Activated T-helper 1 cell treated with anti-CD3 and anti-CD28 coated beads, Interleukin-2, amount 50 U/mL, for 16 hours (primary cell): ENCODE measurements at places on chromosomes 1 and 21.

DNA sequence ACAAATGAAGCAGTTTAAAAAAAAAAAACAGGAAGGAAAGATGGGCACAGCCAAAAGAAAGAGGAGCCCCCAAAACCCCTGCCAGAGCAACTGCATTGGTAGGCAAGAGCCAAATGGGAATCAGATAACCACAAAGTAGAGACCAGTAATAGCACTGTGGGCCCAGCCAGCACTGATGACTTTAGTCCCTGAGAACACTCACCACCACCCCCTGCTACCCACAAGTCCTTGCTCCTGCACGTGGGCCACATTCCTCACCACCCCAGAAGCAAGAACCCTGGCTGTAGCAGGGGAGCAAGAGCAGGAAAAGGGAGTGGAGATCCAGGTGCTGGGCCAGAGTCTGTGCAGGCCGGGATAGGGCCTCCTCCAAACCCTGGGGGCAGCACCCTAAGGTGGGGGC is 86.1 kb downstream of the RRAGC start:
- no peak for DNase-seq

- DNase-seq, result no peak
Observed at GRCh38 chr1:185907246-185907645, 173.1 kb downstream of the HMCN1 start.

DNA sequence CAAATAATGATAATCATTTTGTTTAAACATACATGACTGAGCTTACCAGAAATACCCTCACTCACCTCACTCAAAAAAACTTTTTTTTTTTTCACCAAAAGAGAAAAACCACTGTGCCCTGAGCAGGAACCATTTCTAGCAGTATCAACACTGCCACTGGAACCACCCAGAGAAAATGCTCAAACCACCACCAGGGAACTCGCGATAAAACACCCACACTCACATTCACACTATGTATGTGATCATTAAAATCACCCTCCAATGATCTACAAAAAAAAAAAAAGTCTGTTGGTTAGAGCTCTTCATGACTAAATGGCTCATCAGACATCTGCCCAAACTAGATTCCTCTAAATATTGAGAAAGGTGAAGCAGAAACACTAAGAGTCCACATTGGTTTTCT is 11.5 kb downstream of the TIAM1 start:
- DNase-seq, result no peak

GRCh38 chr21:20592463-20592862 is 405.7 kb upstream of the NCAM2 start:
- DNase-seq, result no peak

DNA sequence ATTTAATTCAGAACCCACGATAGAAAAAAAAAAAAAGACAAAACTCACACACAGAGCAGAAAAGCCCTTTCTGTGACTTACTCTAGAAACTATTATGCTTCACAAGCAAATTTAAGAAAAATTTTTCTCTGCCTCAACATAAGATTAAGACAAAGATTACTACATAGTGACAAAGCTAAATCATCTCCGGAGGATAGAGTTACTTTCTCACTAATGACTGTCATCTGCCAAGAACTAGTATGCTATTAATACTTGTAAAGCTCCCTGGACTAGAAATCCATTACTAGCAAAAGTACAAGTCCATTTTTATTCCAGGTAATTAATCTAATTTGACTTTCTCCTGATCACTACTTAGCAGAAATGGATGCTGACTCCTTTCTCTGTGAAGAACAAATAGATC is 25.9 kb downstream of the GREM2 start:
- DNase-seq, result no peak

DNA sequence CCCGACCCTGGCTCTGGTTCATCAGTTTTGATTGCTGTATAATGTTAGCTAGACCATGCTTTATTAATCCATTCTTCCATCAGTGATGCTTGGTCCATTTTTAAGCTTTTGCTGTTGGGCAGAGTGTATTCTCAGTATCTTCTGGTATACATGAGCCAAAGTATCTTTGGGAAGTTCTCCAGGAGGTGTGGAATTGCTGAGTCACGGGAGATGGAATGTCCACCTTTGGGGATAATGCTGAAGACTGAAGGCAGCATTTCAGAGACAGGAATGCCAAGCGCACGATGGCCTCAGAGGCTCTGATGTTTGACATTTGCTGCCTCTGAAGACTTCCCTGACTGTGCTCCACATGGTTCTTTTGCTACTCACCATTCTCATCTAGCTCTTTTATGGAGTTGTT is 266.3 kb upstream of the KAZN start:
- no peak for DNase-seq

DNA sequence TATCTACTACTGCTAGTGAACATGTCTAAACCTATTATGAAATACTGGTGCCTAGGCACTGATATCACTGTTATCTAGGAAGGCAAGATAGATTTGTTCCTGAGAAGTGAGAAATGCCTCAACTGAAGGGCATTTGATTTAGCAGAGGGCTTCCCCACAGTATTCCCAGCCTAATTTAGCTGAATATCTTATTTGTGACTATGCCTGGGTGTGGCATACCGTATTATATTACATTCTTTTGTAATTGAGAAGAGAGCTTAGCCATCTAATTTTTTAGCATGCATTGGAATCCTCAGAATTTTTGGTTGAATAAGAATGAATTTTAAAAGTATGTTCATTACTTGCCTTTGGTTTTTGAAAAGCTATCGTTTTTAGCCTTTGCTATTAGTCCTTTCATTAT is 99.1 kb downstream of the ZP4 start:
- no peak for DNase-seq

DNA sequence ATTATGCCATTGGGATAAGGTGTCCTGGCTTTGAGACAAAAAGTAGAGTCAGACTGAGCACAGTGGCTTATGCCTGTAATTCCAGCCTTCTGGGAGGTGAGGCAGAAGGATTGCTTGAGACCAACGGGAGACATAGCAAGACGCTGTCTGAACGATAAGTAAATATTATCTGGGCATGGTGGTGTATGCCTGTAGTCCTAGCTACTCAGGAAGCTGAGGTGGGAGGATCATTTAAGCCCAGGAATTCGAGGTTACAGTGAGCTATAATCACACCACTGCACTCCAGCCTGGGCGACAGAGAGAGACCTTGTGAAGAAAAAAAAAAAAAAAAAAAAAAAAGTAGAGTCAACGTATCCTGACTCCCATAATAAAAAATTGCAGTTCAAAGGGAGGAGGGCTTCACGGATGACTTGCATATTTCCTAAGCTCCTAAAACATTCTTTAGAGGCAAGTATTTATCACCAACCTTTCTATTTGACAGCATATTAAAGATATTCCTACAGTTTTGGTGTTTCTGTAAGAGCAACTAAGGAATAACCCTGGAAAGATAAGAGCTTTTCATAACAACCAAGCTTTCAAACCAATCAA is 141.2 kb downstream of the SLC44A5 start:
- no peak for DNase-seq

GRCh38 chr1:46133181-46133658 is 791 bp upstream of the PIK3R3 start:
- no peak for DNase-seq

- DNase-seq, result peak; percentile 15
Observed at GRCh38 chr1:41739061-41739955, 179.4 kb downstream of the HIVEP3 start.

DNA sequence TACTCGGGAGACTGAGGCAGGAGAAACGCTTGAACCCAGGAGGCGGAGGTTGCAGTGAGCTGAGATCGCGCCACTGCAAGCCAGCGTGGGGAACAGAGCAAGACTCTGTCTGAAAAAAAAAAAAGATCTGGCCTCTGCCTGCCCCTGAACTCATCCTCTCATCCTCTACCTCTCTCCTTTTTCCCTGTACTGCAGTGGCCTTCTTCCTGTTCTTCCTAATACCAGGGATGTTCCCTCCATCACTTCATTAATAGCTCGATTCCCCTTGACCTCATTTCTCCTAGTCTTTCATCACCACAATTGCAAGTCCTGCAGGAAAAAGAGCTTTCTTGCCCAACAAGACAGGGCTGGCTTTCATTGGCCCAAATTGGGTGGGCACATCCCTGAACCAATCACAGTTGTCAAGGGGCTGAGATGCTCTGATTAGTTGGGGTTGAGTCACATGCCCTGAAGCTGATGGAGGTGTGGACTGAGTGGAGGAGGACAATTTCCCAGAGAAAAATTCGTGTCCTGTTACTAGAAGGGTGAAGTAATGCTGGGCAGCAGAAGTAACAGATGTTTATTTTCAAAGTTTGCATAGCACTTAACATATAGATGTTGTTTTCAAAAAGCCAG is 86.8 kb upstream of the PUM1 start:
- no peak for DNase-seq

GRCh38 chr1:20593756-20594155 is 4.9 kb downstream of the CDA start:
- DNase-seq, result no peak

GRCh38 chr1:197696372-197696771 is 78.9 kb downstream of the DENND1B start:
- DNase-seq, result no peak

- no peak for DNase-seq
Observed at GRCh38 chr1:203453616-203454015, 22.0 kb upstream of the PRELP start.

DNA sequence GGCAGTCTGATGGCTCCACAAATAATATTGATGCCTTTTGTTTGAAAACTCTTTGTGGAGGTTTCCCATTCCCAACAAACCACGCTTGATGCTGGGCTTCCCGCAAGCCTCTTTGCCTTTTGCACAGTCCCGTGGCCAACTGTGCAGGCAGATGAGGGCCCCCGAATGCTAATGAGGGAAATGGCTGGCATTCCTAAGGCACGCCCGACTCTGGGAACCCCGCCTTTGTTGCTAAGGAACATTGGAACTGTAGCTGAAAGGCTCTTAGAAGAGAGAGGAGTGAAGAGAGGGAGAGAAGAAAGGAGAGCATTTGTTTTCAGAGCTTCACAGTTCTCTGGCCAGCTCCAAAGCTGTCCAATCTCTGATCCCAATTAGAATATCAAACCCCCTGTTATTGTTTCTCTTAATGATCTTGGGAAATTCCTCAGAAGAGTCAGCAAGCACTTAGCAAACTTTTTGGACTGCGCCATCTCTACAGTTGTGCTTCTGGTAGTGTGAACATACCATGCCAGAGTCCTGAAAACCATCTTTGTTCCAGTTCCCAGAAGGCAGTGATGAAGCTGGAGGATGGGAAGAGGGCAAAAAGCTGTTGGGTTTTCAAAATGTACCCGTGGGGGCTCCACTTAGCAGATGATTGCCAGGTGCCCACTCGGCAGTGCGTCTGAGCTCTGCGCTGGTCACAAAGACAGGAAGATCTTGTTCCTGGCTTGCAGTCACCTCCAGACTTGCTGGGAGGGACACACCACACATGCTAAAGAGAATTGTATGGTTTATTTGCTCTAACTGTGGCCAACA is 60.1 kb upstream of the CYP2J2 start:
- no peak for DNase-seq

DNA sequence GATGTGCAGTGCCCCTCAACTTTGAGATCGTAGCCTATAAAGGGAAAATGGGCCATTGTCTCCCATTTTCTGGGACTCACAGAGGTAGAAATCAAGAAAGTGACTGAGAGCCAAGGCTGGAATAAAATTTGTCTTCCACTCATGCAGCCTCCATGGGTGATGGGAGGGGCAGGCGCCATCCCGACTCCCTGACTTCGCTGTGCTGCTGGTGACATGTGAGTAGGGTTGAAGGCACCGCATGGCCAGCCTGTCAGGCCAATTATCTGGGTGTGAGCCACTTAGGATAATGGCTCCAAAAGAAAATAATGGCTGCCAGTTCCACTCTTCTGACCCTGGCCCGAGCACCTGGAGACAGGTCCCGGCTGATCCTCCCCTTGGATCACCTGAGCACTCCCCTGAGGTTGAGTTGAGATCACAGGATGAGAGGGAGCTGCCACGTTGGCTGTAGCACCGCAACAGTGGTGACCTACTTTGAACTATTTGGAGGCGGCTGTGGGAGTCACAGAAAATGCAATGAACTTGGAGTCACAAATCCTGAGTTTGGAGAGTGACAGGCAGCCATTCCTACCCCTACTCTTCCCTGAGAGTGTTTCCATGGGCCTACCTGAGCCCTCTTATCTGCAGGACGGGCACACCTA is 26.3 kb downstream of the CAPN9 start:
- DNase-seq, result no peak

- DNase-seq, result no peak
Observed at GRCh38 chr1:42424201-42424600, 31.6 kb downstream of the ZMYND12 start.

- DNase-seq, result no peak
Observed at GRCh38 chr1:27299385-27300271, 22.3 kb upstream of the TMEM222 start.

DNA sequence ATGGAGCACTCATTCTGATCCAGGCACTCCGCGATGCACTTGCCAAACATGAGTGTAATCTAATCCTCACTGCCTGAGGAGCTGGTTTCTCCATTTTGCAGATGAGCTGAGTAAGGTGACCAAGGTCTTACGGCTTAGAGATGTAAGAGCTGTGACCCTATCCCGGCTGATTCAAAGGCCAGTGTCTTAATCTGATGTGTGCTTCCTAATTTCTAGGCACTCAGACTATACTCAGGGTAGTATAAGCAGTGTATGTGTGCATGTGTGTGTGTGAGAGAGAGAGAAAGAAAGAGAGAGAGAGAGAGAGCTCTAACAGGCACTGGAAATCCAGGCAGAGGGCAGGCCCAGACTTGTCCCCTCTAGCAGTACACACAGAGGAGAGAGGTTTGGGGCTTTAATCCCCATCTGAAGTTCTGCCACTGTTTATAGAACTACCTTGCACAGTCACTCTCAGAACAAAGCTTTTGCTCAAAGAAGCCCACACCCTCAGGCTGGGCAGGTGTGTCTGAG is 188.2 kb downstream of the ZBTB18 start:
- no peak for DNase-seq

GRCh38 chr1:8370046-8370881 is 52.4 kb downstream of the SLC45A1 start:
- DNase-seq, result no peak

DNA sequence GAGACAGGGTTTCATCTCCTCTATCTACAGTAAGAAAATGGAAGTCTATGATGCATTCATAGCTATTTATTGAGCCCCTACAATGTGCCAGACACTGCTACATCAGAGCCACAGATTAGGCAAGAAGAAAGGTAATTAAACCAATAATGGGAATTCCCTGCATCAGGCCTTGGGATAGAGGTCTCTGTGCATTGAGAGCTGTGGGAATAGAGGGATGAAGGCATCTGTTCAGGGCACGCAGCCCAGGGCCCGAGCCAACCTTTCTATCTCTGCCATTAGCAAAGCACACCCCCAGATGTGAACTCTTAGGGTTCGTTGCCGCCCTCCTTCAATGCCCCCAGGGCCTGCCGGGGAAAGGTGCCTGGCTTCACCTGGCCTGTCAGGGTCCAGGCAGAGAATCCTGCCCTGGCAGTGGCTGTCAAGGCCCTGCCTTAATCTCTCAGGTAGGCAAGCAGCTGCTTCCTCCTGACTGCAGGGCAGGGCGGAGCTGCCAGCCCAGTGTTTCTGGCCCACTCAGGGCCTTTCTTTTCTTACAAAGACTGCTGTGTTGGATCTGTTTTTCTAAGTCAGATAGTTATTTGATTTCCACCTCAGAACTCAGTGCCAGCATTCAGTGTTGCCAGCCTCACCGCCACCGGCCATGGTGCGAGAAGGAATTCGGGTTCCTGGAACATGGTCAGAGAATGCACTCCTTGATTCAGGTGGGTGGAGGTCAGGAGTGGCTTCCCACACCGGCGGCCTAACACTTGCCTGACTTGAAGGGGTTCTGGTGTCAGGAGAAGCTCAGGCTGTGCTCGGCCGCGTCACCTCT is 76.1 kb downstream of the PGM1 start:
- DNase-seq, result no peak
